ENCODE measurements at places on chromosomes 4 and X.

DNA sequence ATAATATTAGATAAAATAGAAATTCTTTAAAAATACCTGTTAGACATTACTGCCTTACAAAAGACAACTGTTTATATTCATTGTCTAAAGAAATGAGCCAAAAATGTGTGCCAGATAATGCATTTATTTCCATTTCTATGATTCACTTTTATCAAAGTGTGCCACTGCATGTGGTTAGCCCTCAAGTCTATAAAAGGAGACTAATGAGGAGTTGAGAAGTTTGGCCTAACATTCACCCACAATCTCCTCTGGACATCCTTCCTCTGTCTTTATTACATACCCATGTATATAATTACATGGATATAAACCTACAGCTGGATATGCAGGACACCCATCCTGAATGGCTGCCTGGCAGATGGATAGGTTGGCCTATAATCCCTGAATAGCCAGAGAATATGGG is 42.6 kb upstream of the PDE5A start:
- no peak for DNase-seq

DNA sequence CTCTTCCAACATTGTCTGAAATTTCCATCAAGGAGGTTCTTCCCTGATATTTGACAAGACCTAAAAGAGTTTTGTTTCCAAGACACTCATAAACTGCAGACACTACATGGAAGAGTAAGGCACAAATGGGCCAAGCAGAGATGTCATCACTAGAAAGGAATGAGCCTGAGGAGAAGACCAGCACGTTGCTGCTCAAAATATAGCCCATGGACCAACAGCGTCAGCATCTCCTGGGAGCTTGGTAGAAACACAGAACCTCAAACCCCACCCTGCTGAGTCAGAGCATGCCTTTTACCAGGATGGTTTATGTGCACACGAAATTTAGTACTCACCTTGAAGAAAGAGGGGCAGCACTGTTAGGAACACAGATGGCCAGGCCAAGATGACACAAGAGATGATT is 128.7 kb upstream of the MID1 start:
- no peak for DNase-seq

GRCh38 chr4:145083891-145084605 is 13.9 kb downstream of the ANAPC10 start:
- DNase-seq: no peak

DNA sequence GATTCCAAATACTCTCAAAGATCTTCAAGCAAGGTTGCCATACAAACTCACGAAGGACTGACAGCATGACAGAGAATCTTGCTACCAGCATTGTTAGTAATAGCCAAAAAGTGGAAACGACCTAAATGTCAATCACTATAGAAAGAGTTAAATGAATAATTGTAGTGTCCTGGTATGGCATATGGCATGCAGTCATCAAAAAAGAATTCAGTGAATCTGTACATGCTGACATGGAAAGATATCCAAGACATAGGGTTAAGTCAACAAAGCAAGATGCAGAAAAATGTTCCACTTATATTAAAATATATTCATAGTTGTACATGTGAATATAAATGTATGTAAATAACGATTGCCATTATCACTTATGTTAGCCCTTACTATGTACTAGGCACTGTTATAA is 37.6 kb downstream of the SRPX2 start:
- no peak for DNase-seq

DNA sequence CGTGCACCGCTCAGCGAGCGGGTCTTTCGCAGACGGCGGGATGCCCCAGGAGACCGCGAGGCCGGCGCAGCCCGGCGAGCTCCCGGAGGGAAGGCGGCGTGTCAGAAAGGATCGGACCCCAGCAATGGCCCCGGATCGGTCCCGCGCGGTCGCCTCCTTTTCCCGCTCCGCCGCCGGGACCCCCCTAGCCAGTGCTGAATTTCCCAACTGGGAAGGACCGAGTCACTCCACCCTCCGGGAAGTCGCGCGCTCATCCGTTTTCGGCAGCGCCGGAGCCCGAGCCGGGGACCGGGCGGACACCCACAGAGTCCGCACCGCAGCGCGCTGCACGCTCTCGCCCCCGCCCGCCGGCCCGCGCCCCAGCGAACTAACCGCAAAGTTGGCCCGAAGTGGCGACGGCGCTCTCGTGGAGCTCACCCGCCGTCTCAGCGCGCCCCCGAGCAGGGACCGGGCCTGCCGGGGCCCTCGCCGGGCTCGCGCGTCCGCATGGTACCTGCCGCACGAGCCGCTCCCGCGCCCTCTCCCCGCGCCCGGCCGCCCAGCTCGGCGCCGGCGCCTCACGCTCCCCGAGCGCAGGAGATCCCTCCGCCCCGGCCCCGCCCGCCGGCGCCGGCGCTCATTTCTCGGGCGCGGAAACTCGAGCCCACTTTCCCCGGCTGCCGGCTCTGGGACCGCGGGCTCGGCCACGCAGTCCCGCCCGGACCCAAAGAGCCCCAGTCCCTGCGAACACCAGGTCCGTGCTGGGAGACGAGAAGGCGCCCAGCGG is at the start of gene FAT1:
FAT1 (minus strand) TSS at position 565 of the 766 bp plus-strand sequence. CDS start 14,029 bp downstream, outside the sequence.
- peak; percentile 84 for DNase-seq

- DNase-seq: no peak
Observed at GRCh38 chrX:68343551-68343950, 89.7 kb downstream of the OPHN1 start.

- no peak for DNase-seq
Observed at GRCh38 chr4:152748619-152749018, 30.9 kb downstream of the TIGD4 start.

DNA sequence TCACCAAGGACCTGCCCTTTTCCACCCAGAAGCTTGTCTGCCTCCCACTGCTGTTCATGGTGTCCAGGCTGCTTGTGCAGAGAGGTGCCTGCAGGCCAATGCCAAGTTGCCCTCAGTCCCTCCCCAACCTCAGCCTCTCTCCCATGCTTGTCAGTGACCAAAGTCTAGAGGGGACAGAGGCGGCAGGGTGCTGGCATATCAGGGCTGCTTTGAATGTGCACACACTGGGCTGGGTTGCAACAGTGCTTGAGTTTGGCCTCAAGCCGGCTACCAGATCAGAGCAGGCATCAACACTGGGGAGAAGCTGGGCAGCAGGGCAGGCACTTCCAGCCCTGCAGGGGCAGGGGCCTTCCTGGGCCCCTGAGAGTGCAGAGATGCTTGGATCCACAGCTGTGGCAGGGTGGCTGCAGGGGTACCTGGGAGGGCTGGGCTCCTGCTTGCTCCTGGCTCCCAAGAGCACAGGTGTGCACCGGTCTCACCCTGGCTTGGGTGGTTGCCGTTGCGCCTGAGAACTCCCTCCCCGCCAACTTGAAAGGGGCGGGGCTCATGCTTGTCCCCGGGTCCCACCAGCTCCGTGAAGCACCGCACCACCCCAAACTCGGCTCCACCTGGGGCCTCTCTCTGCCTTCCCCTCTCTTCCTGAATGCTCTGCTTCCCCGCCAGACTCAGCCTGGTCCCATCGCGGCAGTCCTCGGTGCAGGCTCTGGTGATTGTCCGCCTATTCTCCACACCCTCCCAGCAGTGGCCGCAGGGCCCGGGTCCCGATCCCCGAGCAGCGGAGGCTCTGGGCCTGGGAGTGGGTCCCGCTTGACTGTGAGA is 1681.9 kb upstream of the ADGRL3 start:
- DNase-seq: no peak

DNA sequence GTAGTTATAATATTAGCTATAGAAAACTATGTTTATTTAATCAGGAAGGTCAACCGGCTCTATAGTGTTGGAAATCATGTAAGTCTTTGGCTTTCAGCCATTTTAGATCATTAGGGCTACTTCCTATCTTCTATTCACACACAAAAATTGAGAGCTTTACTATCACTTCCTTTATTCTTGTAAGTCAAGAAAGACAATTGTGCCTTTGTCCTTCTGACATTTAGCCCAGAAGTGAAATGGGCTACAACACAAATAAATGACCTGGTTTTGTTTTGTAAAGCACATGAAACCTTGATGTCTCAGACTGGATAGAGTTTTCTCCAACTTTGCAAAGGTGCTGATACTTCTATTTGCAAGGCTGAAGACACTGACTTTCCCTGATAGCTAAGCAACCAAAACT is 122.4 kb upstream of the ACSL4 start:
- no peak for DNase-seq

GRCh38 chrX:110989869-110990268 is 106.1 kb upstream of the PAK3 start:
- no peak for DNase-seq

- no peak for DNase-seq
Observed at GRCh38 chr4:168152837-168153500, 60.6 kb downstream of the ANXA10 start.

GRCh38 chr4:67575232-67576058 is 16.9 kb downstream of the STAP1 start:
- DNase-seq: no peak

- no peak for DNase-seq
Observed at GRCh38 chrX:24229976-24230375, 80.4 kb downstream of the ZFX start.

GRCh38 chrX:153689654-153690465 is 2.1 kb downstream of the SLC6A8 start:
- DNase-seq: no peak

DNA sequence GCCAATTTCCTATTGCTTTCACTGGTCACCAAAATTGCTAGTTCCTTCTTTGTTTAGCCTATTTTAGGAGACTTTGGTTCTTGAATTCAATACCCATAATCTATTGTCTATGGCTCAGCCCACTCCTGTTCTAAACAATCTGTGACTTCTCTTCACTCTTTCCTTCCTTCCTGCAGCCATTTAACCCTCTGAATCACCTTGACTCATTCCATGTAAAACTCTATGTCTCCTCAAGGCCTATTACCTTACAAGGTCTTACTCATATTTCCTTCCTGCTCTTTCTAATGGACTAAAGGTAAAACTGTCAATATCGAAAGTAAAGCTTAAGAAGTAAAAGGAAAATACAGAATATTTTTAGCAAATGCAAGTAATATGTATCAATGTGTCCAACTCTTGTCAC is 301.6 kb downstream of the ARHGAP24 start:
- DNase-seq: no peak
